ENCODE measurements at places on chromosomes 2 and 18.
A peak's percentile ranks its signal among the peaks of the same experiment; 100 is the strongest.

DNA sequence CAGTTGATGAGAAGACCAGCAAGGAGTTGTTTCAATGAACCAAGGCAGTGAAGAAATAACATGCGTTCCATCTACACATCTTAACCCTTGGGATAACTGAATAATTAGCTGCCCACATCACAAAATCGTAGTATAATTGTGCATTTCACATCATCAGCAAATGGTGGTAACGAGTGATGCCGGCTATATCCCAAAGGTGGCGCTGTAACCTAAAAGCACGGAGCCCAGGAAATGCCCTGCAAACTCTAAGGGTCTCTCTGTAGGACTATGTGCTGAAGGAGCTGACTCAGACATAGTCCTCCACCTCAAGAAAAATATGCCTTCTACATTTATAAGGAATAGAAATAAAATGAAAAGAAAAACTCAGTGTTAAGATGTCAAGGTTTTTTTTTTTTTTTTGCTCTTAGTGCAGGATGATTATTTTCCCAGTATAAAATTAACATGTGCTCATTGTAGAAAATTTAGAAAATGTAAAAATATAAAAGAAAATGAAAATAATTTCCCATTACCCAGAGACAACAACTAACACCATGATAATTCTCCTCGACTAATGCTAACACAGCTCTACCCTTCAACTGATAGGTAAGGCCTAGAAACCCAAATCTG, 23.1 kb upstream of the DSG3 start:
- no peak for DNase-seq

- DNase-seq = no peak
Measured at GRCh38 chr2:5700551-5700950, 8.4 kb downstream of the SOX11 start.

- DNase-seq = no peak
Measured at GRCh38 chr2:229090225-229090624, 180.9 kb downstream of the PID1 start.

DNA sequence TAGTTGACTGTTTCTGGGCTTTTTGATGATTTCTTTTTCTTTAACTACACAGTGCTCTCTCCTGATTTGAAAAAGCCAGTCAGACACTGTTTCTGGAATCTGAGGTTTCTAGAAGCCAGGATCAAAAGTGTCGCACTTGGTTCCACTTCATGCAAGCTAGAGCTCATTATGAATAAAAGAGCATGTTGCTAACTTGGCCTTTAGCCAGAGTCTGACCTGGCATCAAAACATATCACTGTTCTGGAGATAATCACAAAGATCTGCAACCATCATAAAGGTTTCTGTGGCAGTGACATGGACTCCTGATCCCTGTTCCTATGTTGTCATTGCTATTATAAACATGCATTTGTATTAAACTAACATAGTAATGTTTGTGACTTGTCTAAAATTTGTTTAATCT, 76.1 kb upstream of the MAPRE2 start:
- no peak for DNase-seq

DNA sequence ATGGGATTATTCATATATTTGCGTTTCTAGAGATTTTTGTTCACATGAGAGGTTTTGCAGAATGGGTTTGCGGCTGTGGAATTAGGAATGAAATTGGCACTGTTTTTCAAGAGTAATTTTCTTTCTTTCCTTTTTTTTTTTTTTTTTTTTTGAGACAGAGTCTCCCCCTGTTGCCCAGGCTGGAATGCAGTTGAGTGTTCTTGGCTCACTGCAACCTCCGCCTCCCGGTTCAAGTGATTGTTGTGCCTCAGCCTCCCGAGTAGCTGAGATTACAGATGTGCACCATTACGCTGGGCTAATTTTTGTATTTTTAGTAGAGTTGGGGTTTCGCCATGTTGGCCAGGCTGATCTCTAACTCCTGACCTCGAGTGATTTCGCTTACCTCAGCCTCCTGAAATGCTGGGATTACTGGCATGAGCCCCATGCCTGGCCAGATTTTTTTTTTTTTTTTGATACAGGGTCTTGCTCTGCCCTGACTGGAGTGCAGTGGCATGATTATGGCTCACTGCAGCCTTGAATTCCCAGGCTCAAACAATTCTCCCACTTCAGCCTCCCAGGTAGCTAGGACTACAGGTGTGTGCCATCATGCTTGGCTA, 65.3 kb downstream of the MIB1 start:
- DNase-seq = no peak

DNA sequence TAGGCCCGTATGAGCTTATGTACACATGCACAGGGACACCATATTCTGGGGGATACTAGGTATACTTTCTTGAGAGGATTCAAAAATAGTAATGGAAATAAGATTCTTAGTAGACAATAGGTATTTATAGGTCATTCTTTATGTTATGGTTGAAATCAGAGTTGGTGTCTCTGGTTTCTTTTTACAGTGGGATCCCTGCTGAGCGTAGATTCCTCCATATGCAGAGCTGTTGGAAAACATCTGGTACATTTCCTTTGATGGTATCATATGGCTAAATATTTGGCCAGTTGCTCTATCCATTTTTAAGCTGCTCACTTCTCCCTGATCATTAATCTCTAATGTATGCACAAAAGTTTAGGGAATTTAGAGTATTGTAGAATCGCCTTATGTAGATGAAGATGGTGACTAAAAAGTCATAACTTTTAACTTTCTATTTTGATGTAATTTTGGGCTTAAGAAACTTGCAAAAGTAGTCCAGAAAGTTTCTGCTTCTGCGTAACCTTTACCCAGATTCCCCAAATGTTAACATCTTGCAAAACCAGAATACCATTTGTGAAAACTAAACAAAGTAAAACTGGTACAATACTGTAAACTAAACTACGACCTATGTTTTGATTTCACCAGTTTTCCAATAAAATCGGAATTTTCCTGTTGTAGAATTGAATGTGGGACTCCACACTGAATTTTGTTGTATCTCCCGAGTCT, 5.4 kb downstream of the ARHGAP28 start:
- no peak for DNase-seq

GRCh38 chr2:1777781-1778180, 33.5 kb upstream of the PXDN start:
- DNase-seq = no peak

DNA sequence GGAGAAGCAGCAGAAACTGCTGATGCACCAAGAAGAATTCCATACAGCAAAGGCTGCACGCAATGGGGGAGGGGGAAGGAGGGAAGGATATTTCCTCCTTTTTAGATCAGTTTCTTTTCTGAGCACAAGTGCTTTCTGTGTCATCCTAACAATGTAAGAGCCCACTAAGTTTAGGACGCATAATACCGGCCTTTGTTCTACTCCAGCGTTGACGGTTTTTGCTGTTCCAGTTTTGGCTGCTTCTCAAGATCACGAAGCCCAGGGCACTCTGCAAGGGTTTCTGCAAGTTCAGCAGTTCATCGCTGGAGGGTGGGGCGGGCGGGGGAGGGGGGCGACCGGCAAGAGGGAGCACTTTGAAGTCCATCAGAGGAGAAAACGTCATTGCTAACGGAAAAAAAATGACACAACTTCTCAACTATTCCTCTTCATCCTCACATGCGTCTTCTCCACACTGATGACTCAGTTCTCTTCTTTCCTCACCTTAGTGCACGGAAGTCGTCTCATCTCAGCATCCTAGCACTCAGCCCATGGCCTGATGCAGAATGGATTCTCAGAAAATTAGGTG, 8.7 kb downstream of the FAM178B start:
- DNase-seq = peak; percentile 8

DNA sequence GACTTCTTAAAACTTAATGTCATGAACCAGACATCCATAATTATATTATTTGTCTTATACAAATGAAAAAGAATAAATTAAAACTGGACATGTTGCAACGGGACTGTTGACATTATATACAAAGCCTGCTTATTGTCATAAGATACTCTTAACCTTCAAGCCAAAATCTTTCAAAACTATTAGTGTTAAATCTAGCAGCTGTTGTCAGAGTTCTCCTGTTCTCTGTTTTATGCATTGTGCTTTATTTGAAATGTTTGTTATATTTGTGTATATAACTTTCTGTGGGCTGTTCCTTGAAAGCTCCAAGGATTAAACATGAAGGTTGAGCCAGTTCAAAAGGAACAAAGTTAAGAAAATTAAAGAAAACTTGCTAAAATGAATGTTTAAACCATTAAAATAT, 335.5 kb upstream of the NT5C1B start:
- no peak for DNase-seq

DNA sequence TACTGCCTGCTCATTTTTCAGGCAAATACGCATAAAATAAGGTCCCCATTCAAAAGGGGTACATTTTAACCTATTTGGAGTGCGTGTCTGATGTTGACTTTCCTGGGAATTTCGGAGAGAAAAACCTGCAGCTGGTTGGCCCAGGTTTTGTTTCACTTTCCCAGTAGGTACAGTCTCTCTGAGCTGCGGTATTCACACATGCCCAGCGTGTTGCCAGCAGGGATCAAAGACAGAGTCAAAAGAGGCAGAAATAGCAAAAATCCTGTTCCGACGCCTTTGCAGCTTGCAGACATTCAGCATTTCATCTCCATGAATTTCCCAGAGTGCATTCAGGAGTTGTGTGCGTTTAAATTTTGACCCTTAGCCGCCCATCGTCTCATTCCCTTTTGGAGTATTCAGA, 855.4 kb upstream of the CELF4 start:
- DNase-seq = no peak

DNA sequence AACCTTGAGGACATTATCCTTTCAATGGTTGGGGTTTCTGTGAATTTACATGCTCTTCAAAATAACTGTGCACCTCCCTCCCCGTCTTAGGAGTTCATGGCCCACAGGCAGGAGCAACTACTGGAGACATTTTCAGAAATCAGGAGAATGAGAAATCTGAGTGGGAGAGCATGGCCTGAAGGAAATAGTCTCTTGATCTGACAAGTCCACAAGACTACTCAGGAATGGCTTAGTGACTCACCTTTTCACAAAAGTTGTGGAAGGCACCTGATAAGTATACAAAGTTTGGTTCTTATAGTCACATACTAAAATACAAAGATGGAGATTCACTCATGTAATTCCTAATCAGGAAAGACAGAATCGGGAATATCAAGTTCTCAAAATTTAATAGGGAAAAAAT, 83.6 kb upstream of the NCKAP5 start:
- no peak for DNase-seq

DNA sequence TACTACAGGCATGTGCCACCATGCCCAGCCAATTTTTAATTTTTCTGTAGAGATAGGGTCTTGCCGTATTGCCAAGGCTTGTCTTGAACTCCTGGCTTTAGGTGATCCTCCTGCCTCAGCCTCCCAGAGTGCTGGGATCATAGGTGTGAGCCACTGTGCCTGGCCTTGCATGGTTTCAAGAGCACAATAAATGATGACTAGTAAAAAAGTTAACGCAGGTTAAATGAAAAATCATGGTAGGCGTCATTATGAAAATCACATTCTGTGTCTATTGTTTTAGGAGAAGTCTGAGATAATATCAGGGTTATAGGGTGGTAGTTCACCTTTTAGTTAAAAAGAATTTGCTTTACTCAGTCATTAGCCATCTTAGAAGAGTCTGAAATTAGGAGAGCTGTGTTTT, 38.3 kb downstream of the ALMS1 start:
- DNase-seq = no peak

- no peak for DNase-seq
Measured at GRCh38 chr18:79644666-79645057, 34.9 kb upstream of the CTDP1 start.

DNA sequence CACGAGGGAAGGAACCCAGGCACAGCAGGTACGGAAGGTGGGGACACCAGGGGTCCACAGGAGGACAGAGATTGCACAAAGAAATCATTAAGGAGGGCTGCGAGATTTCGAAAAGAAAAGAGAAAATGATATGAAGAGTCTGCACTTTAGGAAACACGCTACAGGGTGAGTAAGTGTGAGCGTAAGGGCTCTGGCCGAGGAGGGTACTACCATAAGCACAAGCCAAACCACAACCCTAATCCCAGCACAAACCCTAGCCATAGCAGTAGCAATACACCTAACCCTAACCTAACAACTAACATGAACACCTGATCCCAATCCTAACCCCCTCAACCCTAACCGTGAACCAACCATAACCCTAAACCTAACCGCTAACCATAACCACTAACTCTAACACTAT, 104.0 kb downstream of the ZNF516 start:
- no peak for DNase-seq

DNA sequence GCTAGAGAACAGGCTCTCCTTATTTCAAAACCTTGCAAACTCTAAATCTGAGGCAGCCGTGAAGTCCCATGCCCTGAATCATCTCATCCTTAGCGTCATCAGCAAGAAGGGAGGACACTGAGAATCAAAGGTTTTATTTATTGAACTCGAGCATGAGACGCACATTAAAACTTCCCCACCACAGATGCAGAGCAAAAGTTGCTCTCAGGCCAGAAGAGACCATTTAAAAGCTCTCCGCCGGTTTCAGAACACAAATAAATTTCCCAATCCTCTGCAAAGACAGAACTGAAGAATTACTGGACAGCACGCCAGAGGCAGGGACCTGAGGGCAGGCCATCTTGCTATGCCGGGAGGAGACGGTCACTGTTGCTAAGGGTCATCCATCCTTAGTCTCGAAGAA, 1.3 kb downstream of the AMMECR1L start:
- DNase-seq = no peak

DNA sequence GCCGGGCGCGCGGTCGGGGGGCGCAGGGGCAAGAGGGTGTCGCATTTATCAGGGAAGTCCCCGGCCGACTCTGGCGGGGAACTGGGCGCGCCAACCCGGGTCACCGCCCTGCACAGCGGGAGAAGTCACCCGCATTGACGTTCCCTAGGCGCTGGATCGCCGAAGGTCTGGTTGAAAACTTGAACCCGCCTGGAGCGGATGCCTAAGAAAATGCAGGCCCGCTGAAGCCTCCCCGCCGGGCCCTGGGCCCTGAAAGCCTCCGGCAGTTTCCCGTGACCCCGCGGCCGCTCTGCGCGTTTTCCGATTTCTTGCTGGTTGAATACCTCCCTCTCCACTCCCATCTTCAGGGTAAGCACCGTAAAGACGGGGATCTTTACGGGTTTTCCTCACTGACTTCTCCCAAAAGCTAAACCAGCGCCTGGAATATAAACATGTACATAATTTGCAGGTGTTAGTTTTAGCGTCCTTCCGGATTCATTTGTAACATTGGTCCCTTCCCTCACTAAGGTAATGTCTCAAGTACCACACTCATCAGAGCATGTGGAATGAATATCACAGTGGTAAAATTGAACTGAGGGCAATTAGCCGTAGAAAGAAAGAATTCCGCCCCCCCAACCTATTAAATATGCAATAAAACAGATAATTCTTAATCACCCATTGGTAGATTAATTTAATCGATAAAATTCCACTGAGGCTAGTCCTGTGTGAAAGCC, 675 bp upstream of the SPIRE1 start:
- DNase-seq = peak; percentile 6

DNA sequence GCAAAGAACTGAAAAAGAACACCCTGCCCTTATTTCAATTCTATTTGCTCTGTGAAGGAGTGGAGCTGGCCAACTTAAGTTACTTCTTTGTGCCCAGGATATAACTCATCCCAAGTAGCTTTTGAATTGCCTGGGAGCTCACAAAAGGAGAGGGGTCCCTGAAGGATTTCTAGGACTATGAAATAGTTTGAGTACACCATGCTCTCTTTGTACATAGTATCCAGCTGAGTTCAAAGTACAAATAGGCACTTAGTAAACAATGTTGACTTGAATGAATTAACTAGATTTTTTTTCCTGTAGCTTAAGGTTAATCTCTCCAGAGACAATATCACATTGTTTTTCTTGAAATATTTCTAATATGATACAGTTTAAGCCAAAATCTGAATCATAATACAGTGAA, 47.7 kb downstream of the ZC3H15 start:
- no peak for DNase-seq

GRCh38 chr2:111100765-111101162, 19.9 kb upstream of the BCL2L11 start:
- peak; percentile 31 for DNase-seq

Measured in stimulated activated CD4-positive, alpha-beta T cell treated with anti-CD3 and anti-CD28 coated beads, Interleukin-1b, Interleukin-23, amount 100 ng/mL, for 48 hours (primary cell).